Stimulated activated naive B cell treated with anti-CD40 and anti-IgM and Interleukin-4, amounts not matched to agents 10 μg/mL and 1 μg/mL and 100 μg/mL, for 72 hours (primary cell): ENCODE measurements at places on chromosomes 5 and 9.

- DNase-seq, result no peak
Measured at GRCh38 chr5:167759057-167759821, 532.2 kb upstream of the WWC1 start.

DNA sequence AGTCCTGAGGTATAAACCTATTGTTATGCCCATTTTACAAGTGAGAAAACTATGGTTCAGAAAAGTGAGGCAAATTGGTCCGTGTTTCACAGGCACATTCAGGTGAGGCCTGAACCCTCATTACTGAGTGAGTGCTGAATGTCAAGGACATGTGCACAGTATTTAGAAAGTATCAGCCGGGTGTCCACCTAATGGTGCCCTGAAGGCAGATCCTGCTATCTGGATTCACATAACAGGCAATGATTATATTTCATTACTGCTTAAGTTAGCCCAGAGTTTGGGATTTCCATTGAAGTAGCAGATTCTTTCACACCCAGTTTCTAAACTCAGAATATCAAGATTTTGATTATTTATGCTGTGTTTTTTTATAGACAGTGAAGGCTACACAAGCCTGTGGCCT is 142.7 kb downstream of the LHFPL2 start:
- DNase-seq, result no peak

DNA sequence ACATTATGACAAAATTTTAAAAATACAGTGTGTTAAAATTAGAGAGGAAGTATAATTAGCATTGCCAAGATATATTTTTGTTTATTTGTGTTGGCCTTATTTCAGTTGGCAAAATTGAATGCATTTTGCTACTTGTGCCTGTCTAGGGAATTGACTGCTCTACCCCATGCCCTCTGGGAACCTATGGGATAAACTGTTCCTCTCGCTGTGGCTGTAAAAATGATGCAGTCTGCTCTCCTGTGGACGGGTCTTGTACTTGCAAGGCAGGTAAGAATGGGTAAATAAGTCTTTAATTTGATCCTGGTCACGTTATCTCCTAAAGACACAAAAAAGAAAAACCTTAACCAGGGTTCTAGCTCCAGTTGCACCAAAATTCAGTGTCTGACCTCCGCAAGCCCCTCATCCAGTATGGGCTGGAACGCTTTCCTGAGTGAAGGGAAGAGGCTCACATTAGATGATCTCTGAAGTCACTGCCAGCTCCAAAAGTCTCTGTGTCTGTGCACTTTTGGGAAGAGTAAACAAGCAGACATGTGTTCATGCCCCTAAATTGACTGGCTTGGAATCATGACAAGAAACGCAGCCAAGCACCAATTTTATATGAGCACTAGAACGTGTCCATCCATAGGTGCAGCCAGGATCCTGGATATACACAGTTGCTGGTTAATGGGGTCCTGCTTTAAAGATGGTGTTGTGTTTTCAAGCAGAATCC is 98.3 kb upstream of the PRRC1 start:
- DNase-seq, result no peak

- no peak for DNase-seq
Measured at GRCh38 chr5:39226558-39226957, 7.2 kb upstream of the FYB1 start.

DNA sequence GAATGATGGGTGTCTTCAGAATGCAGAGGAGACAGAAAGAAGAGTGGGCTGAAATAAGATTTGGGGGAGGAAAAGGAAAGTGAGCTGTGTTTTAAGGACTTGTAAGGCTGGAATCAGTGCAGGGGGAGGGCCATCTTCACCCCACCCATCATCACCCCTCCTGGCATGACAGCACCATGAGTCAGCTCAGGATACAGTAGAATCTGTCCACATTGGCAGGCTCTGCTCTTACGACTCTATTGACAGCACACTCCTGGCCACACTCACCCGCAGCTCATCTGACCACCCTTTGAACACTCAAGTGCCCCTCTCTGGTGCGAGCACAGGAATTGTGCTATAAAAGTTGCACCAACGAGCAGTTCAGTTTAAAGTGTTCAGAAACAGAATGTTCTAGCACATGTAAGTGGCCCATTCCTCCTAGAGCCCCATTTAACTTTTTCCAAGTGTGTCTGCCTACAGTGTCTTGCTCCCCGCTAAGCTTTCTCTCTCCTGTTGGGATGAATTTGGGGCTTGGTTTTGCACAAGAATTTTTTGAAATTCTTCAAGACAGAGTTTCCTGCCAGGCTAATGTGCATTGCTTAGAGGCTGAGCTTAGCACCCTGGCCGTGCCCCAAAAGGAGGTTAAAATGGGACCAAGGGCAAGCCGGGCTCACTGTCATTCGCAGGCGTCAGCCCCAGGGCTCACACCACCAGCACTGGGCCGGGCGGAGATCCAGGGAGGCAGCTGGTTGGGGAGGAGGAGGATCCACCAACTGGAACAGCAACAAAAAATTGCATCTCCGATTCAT is 12.0 kb downstream of the ADRA1B start:
- DNase-seq, result no peak

DNA sequence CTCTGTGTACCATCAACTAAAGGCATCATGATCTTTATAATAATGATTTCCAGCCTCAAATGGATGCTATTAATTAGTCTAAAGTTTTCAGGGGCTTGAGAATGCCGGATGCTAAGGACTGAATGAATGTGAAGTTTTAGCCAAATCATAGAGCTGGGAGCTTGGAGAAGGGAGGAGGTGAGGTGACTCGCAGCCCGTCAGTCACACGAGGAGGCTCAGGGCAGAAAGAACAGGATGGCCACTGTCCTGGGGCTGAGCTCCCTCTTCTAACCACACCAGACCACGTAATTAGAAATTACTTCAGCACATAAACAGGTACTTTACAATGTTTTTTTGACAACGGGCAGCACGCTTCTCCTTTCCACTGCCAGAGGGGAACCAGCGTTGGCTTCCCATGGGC is 222.6 kb downstream of the NPR3 start:
- no peak for DNase-seq

- no peak for DNase-seq
Measured at GRCh38 chr9:1140057-1140456, 89.9 kb downstream of the DMRT2 start.

- DNase-seq, result no peak
Measured at GRCh38 chr5:15282611-15283010, 217.4 kb upstream of the FBXL7 start.

- DNase-seq, result no peak
Measured at GRCh38 chr9:107712390-107712789, 222.8 kb upstream of the KLF4 start.

GRCh38 chr9:101566904-101567724 is 27.7 kb downstream of the PPP3R2 start:
- DNase-seq, result no peak
